GF-D8 (cell line): ENCODE measurements at places on chromosomes 11 and 22.

DNA sequence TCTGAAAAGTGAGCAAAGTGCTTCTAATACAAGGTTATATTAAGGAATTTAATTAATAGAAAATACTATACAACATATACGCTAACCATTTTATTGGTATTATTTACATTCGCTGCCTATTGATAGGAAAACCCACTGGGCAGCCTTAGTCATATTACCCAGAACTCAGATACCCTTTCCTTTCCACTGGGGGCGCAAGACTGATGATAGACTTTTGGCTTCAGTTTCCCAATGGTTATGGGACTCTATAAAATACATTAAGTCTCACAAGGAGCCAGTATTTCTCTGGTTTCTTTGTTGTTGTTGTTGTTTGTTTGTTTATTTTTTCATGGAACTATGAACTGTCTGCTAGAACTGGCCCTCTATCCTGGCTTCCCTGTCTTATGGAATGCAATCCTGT is 471.1 kb upstream of the KIRREL3 start:
- DNase-seq, result no peak

DNA sequence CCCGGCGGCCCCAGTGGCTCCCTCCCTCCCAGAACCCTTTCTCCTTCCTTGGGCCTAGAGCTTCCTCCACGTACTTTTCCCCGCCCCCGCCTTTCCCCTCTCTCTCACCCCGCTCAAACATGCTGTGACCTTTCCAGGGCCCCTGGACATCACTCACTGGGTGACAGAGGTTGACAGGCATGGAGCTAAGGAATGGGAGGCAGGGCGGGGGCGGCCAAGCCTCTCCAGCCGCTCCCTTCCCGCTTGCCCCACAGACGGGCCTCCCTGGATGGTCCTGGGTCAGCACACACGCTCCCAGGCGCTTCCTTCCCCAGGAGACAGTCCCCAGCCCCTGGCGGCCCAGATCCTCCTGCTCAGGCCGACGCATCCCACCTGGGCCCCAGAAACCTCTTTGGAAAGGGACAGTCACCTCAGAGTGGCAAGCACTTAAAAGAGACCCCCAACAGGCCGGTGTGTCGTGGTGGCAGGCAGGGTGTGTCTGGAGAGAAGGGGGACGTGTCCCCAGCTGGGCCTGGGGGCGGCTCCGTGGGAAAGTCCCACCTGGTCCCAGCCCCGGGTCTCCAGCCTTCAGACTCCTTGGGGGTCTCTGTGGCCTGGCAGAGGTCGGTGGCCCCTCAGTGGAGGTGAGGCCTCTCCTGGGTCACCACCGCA is 8.8 kb downstream of the H19 start:
- DNase-seq, result no peak

DNA sequence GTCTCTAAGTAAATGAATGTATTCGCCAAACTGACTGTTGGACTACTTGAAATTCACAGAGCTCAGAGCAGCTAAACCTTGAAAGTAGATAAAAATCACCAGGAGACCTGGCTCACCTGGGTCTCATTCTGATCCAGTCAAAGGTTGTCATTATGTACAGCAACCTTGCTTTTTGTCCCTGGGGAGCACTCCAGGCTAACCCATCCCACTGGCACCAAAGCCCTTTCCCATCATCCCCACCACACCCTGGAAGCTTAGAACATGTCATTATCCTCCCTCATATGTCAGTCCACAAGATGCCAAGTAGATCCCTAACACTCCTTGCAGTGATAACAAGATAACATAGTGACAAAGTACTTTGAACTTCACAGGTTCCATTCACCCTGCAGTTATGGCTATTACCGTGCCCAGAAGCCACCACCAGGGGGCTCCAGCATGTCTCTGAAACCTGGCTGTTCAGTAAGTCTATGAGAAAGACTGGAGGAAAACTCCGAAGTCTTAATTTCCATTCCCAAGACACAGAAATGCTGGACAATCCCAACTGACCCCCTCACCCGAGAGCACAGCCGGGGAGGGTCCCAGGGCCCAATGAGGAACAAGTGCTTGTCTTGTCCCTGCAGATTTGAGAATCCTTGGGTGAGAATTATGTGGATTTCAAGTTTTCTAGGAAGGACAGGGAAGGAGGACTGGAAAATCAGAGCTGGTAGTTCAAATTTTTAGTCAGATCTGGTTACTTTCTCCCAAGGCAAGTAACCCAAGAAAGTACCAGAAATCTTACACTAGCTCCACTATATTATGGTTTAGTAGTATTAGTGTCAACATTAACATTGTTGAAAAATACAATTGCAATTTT is 43.0 kb upstream of the USP47 start:
- no peak for DNase-seq

- no peak for DNase-seq
These were observed 2.0 kb upstream of the UEVLD start for GRCh38 chr11:18590571-18590970.

DNA sequence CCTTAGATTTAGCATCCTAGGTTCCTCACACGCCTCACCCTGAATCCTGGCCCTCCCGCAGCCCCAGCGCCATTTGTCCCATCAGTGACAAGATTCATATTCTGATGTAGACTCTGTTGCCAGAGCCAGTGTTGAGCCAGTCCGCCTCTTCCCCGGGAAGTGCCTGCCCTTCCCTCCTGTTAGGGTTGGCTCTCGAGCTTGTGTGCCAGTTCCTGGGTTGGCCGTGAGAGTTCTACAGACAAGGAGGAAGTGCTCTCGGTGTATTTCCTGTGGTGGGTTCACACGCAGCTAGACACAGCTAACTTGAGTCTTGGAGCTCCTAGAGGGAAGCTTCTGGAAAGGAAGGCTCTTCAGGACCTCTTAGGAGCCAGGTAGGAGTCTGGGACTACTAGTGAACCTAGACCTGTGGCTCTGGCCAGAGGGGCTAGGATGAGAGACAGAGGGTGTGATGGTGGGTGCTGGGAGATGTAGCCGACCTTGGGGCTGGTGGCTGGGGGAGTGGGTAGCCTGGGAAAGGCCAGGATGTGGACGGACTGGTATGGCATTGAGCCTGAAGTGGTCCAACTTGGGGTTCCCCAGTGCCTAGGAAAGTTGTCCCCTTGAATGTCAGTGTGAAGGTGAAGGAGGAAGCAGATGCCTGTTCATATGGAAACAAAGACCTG is at the start of gene IL18BP:
Gene IL18BP (plus strand): TSS at position 261 of the 662 bp plus-strand sequence. CDS start 1,076 bp downstream, outside the sequence.
- DNase-seq, result peak; percentile 57

GRCh38 chr11:77147668-77148321 is 19.7 kb downstream of the MYO7A start:
- no peak for DNase-seq

DNA sequence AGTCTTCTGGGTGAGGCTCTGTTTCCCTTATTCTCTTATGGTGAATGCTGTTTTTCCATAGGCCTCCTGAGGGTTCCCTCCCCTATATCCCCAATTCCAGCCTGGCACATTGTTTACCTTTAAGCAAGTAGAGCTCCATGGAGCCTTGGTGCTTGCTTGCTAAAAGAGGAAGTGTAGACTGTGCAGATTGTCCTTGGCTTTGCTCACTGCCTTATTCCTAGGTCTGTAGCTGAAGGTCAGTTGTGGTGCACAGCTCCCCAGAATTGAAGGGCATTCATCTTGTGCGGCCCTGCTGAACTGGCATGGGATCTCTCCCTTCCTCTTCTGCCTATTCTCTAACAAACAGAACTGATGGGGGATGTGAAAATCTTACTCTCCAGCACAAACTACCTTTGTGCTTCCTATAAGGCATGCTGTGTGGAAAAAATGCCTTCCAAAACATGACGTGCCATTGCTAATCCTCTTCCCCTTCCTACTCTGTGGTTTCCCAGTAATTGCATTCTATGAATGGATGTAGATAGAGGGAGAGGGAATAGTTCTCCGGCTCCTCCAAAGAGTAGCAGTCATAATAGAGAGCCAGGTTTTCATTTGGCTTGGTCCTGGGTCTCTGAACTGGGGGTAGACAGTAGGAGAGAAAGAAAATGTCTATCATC is 34.2 kb upstream of the PLET1 start:
- DNase-seq, result peak; percentile 41

DNA sequence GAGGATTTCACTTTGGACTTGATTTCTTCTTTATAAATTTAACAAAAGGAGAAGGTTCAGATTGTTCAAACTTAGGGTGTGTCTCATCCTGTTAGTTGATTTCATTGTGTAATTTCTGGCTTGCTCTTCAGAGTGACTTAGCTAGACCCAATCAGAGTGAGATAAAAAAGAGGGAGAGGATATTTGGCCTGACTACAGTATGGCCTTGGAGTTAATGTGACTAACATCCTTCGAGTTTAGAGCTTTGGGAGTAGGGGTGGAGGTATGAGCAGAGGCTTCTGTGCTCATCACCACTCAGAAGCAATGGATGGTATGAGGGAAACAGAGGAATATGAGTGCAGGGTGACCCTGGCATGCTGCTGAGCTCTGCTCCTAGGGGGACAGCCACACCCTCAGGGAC is 114.2 kb downstream of the ME3 start:
- DNase-seq, result no peak

- no peak for DNase-seq
These were observed 390 bp upstream of the TMEM151A start for GRCh38 chr11:66291303-66291705.

GRCh38 chr11:115767047-115767802 is 263.0 kb upstream of the CADM1 start:
- DNase-seq, result no peak

- DNase-seq, result no peak
These were observed 1.4 kb downstream of the ZFP91 start for GRCh38 chr11:58580311-58580710.

- no peak for DNase-seq
These were observed 32.1 kb upstream of the ACR start for GRCh38 chr22:50705851-50706351.
